SK-N-SH treated with all-trans-retinoic acid at 6 μM for 48 hours (cell line): ENCODE measurements at places on chromosomes 16 and 17.
A peak's percentile ranks its signal among the peaks of the same experiment; 100 is the strongest.

DNA sequence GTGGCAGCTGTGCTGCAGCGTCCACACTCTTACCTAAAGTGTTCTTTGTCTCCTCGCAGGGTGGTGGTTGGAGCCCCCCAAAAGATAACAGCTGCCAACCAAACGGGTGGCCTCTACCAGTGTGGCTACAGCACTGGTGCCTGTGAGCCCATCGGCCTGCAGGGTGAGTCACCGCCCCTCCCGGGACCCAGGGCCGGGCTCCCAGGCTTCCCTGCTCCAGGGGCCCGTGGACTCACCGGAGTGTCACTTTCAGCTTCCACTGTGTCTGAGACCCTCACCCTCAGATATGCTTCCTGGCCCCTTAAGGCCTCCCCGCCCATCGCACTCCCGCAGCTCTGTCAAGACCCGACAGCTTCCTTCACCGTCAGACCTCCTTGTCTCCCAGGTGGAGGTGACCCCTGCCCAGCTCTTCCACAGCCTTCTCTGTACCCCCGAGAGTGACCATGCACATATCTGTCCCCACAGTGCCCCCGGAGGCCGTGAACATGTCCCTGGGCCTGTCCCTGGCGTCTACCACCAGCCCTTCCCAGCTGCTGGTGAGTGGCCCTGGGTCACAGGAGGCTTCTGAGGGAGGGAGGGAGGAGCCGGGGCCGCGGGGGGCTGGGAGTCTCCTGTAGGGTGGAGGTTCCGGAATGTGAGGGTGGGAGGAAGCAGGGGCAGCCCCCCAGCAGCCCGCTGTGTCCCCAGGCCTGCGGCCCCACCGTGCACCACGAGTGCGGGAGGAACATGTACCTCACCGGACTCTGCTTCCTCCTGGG is 1.8 kb downstream of the ITGAX start:
- ATAC-seq: no peak; the same call in 2 of the 3 replicates

DNA sequence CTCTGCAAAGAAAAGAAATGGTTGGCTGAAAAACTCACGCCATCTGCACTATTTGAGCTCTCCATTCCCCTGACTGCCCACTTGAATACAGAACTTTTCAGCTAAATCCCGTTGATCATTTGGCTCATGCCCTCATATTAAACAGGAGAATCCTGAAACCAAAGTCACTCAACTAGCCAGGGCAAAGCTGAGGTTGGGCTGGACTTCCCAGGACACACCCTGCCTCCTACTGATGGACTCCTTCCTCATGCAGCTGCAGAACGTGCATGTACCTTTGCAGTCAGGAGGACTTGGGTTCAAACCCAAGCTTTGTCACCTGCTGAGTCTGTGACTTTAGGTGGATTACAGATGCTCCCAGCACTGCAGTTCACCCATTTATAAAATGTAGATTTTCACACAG is 7.7 kb downstream of the ASIC2 start:
- no peak for ATAC-seq

GRCh38 chr16:73997971-73998370 is 298.6 kb upstream of the PSMD7 start:
- no peak for ATAC-seq

DNA sequence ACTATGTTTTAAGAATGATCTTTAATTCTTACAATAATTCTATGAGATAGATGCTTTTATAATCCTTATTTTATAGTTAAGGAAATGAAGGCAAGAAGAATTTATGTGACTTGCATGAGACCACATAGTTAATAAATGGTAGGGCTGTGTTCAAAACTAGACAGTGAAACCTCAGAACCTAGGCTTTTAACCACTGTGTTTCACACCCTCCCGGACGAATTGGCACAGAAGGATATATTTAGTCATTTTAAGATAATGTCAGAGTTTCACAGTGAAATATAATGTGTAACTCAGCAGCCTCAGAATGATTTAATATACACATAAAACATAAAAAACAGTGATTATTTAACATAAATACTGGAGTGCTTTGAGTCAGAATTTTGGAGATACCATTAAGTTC is 57.0 kb downstream of the NSRP1 start:
- no peak for ATAC-seq

DNA sequence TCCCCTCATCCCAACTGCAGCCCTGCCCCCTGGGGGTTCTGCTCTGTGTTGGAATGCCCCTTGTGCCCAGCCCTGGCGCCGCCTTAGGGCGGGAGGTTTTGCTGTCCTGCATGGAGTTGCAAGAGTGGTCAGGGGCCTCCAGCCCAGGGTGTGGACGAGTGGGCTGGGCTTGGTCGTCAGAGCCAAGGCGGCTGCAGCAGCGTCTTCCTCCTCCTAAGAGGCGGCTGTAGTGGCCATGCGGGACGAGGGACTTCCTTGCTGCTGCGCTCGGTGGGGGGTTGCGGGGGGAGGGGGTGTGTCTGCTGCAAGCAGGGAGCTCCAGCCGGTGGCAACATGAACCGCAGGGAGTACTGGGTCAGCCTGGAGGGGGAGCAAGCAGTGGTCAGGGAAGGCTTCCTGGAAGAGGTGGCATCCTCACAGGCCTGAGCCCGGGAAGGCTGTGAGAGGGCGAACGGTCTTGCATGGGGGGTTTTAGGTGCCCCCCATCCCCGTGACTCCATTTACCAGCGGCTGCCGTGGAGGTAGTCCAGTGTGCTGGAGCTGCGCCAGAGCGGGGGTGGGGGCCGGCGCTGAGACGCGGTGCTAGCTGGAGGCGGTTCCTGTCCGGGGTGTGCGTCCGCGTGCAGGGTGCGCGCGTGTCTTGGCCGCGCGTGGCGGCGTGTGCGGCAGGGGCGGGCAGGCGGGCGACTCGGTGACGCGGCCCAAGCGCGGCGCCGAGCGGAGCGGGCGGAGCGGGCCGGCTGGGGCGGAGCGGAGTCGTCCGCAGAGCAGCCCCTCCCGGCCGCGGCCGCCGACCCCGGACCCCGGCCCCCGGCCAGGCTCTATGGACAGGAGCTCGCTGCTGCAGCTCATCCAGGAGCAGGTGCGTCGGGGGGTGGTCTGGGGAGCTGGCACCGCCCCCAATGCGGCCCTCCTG is at the start of gene RHBDL1:
RHBDL1 (plus strand) TSS at position 704 of the 916 bp plus-strand sequence; CDS start at position 824, 120 bp downstream.
- no peak for ATAC-seq

DNA sequence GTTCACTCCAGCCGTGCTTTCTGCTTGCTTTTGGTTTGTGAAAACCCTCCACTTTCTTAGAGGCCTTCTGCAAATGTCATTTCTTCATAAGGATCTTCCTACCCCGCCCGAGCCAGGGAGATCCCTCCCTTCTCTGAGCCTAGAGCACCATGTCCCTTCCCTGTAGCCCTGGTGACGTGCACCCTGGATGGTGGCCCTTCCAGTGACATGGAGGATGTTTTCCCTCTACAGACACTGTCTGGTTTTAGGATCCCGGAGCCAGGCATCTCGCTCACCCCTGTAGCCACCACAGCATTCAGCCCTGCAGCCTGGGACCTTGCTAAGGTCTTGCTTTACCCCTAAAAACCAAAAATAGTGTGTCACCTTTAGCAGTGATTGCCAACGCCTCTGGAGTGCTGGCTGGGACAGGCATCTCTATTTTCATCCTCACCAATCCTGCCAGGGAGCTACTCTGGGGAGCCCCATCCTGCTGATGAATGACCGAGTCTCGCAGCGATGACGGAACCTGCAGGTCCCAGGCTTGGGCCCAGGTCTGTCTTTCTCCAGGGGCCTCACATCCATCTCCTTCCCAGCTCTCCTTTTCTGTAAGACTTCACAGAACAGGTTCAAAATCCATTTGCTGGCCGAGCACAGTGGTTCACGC is 394.1 kb upstream of the TNRC6C start:
- no peak for ATAC-seq

GRCh38 chr16:46775214-46775613 is 27.1 kb upstream of the MYLK3 start:
- ATAC-seq: peak; percentile 90
